ENCODE measurements at places on chromosomes 12 and 14.
A peak's percentile ranks its signal among the peaks of the same experiment; 100 is the strongest.

GRCh38 chr12:100823963-100824362 is 29.4 kb downstream of the ANO4 start:
- no peak for DNase-seq

- DNase-seq: no peak
These were observed 105.2 kb upstream of the RPH3A start for GRCh38 chr12:112686373-112686772.

DNA sequence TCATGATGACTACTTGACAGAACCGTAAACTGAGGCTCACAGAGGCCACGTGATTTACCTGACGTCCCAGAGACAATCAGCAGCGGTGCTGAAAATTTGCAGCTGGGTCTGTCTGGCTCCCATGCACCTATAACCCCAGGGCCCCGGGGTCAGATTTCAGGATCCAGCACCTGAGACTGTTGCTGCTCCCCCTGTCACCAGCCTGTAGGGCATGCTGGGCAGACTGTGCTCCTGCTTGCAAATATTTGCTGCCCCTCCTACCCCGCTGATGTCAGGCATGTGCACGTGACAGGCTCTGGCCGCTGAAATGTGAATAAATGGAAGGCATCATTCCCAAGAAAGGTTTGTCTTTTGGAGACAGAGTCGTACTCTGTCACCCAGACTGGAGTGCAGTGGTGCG is 6.0 kb downstream of the MMAB start:
- DNase-seq: no peak

- DNase-seq: no peak
These were observed 212.5 kb downstream of the CHST11 start for GRCh38 chr12:104669089-104669721.

- DNase-seq: no peak
These were observed 178.5 kb downstream of the SSPN start for GRCh38 chr12:26373606-26374495.

DNA sequence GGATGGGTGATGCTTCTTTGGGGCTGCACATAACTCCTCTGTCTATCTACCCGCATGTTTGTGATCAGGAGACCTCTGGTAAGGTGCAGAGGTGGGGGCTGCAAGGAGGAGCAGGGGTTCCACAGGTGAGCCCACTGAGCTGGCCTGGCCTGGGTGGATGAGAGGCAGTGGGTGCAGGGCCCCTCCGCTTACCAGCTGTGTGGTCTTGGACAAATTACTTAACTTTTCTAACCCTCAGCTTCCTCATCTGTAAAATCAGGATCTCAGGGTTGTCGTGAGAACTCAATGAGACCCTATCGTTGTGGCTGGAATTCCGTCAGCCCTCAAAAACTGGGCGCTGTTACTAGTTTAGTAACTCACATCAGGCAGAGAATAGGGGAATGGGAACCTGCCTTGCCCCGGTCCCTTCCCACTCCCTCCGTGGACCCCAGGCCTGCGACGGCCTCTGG is 7.5 kb downstream of the PTPN6 start:
- no peak for DNase-seq

- no peak for DNase-seq
These were observed 122.5 kb downstream of the SLC15A5 start for GRCh38 chr12:16154990-16155389.

- no peak for DNase-seq
These were observed 4.9 kb downstream of the BMP4 start for GRCh38 chr14:53951627-53952303.

GRCh38 chr14:61033054-61033453 is 52.0 kb downstream of the SLC38A6 start:
- no peak for DNase-seq

DNA sequence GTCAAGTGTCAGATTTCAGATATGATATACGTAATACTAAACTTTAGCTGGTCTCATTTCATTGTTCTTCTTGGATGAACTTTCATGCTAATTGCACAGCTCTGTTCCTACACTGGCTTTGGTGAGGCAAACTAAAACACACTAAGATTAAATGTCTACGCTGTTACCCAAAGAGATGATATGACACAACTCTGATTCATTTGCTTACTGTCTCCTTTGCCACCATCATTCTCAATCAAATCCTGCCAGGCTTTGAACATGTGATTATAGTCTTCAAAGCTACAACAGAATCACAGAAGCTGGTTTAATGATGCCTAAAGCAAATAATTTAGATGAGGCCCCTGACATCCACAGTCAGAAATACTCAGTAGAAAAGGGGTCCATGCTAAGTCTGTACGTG is 37.7 kb downstream of the MDGA2 start:
- no peak for DNase-seq

DNA sequence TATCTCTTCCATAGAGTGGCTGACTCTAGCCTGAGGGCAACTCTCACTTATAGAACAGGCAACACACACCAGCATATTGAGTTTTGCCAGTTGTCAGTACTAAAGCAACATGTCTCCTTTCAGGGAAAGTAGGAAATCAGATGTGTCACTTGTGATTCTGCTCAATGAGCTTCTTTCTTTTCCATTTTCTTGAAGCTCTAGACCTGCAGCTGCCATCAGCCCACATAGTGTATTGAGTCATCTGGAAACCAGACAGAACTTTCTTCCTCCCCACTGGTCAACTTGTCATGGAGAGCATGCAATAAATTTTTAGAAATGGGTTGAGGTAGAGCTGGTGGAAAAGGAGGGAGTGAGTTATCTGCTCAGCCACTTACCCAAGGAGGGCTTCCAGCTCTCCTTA is 209.0 kb upstream of the PLEKHG7 start:
- DNase-seq: no peak

DNA sequence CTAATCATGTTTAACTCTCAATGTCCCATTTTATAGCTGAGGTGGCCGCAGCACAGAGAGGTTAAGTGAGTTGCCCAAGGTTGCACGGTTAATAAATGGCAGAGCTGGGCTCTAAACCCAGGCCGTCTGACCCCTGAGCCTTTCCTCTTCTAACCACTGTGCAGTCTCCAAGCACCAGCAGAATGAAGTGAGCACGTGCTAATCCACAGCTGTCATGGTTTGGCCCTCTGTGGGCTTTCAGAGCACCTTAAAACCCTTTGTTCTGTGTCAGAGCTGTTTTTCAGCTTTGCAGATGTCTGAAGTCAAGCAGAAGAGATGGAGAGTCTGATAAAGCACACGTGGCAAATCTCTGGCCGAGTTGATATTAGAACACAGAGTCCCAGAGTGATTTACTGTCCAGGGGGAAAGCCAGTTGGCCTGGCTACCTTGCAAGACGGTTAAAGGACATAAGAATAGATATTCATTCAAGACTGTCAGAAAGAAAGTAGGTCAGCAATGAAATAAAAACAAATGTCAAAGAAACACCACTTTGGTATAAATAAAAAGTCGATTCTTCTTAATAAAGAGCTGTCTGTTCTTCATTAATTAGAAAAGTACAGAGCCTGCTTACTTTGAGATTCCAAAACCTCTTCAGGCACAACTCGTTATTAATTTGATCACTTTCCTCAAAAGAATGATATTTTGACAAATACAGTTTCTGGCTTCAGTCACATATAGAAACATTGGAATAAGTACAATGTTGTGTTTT is 107.3 kb downstream of the CRADD start:
- no peak for DNase-seq

DNA sequence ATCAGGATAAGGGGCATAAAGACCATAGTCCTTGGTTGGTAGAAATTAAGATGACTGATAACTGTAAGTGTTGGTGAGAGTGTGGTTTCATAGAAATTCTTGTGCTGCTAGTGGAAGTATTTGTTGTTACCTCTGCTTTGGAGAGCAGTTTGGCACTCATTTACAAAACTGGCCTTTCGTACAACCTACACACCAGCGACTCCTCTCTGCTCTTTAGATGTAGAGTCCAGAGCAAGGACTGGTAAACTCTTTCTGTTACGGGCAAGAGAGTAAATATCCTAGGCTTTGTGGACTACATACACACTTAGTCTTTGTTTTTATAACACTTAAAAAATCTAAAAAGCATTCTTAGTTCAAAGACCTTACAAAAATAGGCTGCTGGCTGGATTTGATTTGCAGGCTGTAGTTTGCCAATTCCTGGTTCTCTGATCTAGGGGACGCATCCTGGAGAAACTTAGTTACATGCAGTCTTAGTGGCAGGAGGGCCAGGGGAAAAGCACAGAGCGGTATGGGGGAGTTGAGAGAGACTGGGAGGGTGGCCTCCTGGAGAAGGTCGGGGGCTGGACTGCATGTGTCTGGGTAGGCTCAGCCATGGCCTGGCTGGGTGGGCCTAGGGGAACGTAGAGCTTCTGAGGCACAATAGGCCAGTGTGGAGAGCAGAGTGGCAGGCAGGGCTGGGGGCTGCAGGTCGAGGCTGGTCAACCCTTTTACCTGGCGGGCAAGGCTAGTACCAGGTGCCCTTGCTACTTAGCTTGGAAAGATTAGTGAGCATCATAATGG is 55.3 kb upstream of the AMN start:
- DNase-seq: no peak

DNA sequence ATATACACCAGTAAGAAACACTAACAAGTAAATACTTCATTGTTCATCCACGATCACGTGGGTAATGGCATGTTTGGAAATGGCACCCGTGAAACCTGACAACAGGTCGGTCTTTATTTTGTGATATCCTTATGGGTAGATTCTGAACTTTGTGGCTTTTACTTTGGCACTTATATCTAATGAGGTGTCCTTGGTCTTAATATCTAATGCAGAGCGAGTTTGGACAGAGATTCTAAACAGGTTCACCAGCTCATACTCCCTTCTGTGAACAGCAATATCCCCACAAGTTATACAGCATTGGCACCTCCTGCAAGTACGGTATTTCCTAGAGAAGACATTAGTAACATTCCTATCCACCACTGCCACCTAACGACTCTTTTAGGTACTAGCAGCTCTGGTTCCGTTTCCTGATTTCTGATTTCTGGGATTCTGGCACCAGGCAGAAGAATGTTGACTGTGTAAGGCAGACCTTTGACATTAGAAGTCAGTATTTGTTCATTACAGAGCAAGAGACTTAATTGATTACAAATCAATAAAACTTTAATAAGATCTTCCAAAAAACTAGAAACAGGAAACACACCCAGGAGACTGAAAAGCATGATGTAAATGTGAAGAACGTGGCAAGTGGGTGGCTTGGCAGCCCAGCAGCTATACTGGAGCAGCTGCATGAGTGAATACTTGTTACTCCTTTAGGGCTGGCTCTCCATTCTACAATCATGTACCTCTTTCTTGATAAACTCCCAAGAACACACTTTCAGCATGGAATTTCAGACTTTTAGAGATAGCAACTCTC is 2.5 kb downstream of the ANG start:
- DNase-seq: peak; percentile 60

DNA sequence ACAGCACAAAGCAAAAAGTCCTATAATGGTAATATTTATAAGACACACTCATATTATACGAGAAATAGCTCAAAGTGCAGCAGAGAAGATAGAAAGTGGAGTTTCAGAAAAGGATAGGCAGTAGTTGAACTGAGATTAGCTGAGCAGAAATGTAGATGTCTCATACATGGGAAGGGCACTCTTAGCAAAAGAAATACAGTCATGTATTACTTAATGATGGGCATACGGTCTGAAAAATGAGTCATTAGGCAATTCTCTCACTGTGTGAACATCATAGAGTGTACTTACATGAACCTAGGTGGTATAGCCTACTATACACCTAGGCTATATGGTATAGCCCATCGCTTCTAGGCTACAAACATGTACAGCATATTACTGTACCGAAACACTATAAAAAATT is 671.3 kb downstream of the RPS29 start:
- no peak for DNase-seq

DNA sequence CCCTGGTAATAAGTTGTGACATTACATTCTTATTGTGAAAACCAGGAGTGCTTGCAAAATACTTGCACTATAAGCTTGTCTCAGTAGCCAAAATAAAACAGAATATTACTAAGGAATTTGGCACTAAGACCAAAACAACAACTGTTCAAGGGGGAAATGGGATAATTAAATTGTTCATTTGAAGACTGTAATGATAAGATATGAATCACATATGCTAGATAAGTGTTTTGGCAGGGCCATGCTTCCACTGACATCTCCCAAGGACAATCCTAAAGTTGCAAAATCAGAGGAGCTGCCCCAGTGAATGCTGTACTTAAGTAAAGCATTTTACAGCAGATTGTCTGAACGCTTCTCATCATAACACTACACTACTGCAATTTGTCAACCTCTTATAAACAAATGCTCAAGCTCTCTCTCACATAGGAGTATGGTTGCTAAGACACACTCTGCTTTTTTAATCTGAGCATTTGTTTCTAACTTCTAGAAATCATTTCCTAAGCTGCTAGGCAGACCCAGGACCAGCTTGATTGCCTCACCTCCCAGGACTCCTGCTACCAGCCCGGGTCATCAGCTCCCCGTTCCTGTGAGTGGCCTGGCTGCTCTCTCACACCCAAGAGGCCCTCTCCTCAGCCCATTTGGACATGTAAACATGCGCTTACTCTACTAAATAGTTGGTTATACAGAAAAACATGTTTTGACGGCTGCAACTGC is 191.5 kb downstream of the PAX9 start:
- DNase-seq: no peak

GRCh38 chr12:111285200-111285599 is 83.7 kb downstream of the PHETA1 start:
- no peak for DNase-seq

- DNase-seq: no peak
These were observed 180.6 kb upstream of the PRMT8 start for GRCh38 chr12:3310271-3311026.

DNA sequence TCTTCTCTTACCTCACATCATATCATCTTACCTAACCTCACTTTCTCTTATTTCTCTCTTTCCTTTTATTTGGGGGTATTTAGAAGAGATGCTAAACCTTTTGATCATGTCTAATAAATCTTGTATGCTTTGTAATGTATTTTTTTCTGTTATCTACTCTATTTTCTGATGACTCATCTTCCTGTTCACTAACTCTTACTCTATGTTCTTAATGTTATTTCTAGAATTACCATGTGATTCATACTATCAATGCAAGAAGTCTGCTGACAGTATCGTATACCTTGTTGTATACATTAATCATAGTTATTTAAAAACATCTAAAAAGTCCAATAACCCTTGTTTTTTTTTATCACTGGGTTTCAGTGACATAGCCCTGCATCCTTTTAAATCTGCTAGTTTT is 62.3 kb downstream of the MGAT4C start:
- no peak for DNase-seq

GRCh38 chr12:6613776-6614512 is 6.8 kb upstream of the CHD4 start:
- peak; percentile 94 for DNase-seq

Data from right renal cortex interstitium (tissue), 3 donors.